ENCODE measurements at places on chromosomes 1 and 21.
A peak's percentile ranks its signal among the peaks of the same experiment; 100 is the strongest.

DNA sequence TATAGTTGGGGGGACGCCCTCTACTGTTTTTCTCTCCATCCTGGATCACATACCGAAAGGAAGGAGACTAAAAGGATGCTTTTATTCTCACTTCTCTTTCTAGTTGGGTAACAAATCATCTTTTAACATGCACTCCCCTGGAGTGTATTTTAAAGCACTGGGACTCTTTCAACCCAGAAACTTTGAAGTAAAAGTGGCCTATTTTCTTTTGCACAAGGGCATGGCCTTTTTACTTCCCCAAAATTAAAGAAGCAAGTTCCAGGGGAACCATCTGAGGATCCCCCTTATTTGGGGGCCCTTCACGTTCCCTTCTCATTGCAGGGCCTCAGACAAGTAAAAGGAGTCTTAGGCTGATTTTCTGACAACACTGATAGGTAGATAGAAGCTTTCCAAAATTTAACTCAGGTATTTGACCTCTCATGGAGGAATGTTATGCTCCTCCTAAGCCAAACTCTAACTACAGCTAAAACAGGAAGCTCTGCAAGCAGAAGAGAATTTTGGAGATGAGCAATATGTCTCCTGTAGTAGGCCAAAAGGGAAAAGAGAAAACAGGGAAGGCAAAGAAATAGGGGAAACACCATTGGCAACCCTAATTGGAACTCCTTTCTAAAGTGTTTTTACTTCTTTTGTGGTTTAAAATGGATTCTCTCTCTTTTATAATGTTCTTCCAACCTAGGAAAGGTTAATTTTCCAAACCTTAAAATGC, 8.9 kb upstream of the CD46 start:
- DNase-seq = no peak

GRCh38 chr1:233061265-233061664, 110.9 kb downstream of the NTPCR start:
- no peak for DNase-seq

GRCh38 chr1:188941986-188942385, 1535.7 kb downstream of the BRINP3 start:
- no peak for DNase-seq

DNA sequence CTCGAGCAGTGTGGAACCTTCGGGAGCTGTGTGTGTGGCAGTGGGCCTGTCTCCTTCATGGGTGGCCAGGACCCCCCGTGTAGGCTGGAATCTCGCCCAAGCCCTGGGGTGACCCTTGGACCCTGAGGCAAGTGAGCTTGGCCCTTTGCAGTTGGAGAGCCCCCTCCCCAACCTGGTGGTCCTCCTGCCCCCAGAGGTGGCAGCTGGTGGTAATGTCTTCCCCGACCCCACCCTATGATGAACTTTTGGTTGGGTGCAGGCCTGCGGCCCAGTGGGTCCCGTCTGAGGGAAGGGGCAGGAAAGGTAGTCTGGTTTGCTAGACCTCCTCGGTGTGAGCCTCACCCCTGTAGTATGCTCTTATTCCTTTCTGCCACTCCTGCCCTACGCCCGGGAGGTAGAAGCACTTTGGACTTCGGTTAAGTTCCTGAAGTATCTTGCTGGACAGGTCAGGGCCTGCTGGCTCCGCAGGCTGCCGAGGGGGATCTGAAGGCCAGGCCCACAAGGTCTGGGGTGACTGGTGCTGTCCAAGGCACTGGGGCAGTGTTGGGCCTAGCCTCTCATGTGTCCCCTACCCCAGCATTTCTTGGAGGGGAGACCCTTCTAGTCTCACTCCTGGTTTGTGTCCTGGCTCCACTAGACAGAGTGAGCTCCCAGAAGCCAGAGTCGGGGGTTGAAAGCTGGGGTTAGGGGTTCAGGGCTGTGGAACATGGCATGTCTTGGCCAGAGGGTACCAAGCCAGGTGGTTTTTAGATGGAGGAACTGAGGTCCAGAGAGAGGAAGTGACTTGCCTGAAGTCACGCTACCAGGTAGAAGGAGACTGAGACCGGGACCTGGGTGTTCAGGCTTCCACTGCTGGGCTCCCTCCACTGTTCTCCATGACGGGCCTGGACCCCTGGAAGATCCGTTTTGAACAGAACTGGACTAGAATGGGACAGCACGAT, 1.8 kb downstream of the ZNF362 start:
- DNase-seq = peak; percentile 49
